ENCODE measurements at places on chromosomes 7 and 10.

GRCh38 chr7:2431260-2431867, 28.0 kb downstream of the CHST12 start:
- no peak for DNase-seq

GRCh38 chr7:74013539-74014272, 14.3 kb upstream of the ELN start:
- DNase-seq: no peak

GRCh38 chr7:44568771-44569560, 4.7 kb downstream of the DDX56 start:
- no peak for DNase-seq

GRCh38 chr10:16866541-16867275, 49.5 kb upstream of the RSU1 start:
- DNase-seq: no peak

GRCh38 chr10:62348029-62348428, 26.1 kb upstream of the ZNF365 start:
- no peak for DNase-seq

DNA sequence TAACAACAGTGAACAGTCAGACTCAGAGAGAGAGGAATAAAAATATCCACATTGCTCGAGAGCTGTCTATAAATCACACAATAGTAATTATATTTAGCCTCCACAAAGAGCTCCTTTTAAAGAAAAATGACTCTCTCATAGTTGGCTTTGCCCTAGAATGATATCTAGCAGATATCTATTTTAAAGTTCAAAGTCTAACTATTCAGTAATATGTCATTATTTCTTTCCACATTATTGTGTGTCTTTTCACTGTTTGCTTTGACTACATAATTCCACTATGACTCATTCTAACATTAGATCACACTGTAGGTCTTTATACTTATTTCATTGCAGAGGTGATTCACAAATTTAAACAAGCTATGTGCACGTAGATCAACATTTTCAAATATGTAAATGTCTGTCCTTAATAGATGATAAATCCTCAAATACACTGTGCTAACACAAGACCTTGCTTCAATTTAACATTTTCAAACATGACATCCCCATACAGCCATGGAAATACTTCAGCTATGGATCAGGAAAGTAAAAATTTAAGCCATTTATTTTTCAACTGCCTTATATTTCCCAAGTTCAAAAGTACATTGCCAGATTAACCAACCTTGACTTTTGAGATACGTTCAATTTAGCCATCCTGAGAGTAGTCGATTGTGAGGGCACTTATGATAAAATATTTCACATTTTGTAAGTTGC, 99.9 kb upstream of the AKR1E2 start:
- DNase-seq: peak; percentile 21

DNA sequence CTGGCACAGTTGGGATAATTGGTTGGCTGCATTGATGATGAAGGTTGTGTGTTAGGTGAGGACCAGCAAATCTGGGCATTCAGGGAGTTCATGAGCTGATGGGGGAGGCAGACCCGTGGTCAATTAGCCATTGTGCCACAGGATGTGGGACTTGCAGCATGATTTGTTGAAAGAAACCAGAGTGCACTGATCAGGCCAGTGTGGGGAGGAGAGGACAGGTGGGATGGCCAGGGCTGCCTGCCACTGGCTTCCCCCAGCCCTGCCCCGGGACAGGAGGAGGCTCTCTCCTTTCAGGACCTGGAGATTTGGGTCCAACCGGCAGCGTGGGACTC, 4.3 kb downstream of the CLIP2 start:
- DNase-seq: no peak

DNA sequence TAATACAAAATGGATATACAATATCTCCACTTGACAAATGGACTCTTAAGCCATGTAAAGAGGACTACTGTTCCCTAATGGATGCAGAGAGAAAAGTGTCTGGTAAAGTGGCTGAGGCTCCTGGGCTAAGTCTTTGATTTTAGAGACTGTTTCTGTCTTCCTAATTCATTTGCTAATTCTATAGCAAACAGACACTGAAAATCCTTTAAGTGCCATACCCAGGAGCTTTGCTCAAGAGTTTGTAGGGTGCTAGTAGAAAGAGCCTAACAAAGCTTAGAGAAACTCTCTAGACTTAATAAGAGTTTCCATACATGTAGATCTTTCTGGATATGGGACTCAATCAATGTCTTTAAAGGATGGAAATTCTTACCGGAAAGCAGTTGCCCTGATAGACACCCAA, 16.7 kb downstream of the CEP55 start:
- no peak for DNase-seq

GRCh38 chr10:11344081-11344480, 267.4 kb downstream of the USP6NL start:
- DNase-seq: no peak

DNA sequence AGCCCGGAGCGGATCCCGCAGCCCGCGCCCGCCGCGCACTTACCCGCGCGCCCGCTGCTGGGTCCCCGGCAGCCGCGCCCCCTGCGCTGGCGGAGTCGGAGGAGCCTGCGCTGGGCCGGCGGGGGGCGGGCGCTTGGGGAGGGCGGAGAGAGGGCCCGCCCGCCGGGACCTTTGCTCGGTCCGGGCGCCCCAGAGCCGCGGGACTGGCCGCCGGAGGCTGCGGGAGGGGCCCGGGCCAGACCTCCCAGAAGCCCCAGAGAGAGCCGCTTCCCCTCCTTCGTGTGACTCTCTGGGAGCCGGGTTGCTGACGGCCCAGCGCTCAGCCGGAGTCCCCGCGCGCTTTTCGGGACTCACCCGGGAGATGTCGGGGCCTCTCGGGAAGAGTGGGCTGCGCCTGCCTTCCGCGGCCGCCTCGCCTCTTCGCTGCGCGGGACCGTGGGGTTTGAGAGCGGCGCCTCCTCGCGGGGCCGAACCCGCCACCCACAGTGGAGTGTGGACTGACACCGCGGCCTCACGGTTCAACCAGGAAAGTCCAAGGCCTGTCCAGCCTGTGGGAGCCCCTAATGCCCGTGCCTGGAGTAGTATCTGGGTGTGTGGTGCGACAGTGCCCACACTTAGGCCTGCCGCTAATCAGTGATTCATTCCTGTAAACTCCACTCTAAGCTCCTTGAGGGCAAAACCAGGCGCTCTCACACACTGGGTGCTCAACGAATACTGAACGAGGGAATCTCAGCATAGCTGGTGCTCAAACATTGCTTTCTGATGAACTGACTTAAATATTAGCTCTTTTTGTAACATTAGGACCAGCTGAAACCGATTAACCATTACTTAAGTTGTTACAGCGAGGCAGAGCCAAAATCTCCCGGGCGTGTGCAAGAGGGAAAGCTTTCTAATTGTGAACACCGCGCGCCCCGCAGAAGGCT, at the start of gene GSDME:
Gene GSDME, minus strand, starts transcription at position 112 of the 923 bp plus-strand sequence. CDS start 7,690 bp downstream, outside the sequence.
- DNase-seq: peak; percentile 66

DNA sequence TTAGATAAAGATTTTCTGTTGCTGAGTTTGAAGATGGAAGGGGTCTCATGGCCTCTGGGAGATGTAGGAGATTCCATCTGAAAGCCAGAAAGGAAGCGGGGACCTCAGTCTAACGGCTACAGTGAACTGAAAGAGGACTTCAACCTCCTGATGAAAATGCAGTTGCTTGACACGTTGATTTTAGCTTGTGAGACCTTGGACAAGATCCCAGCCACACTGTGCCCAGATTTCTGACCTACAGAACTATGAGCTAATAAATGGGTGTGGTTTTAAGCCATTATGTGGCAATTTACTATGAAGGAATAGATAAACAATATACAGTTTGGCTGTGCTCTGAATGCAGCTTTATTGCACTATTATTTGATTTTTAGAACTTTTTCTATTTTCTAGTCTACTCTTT, 342.3 kb upstream of the SEMA3D start:
- DNase-seq: no peak

DNA sequence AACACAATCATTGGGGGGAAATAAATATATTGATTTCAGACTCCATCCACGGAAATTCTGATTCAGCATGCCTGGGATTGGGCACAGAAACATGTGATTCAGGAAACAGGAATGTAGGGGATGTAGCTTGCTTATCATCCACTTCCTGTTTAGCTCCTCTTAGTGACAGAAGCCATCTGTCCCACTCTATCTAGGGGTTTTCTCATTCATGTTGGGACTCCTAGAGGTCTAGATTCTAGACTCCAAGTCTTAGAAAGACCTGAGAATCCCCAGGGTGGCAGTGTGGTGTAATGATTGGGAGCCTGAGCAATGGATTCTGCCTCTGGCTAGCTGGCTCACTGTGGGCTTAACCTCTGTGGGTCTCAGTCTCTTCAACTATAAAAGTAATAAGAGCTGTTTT, 67.9 kb downstream of the CDK1 start:
- peak; percentile 44 for DNase-seq

DNA sequence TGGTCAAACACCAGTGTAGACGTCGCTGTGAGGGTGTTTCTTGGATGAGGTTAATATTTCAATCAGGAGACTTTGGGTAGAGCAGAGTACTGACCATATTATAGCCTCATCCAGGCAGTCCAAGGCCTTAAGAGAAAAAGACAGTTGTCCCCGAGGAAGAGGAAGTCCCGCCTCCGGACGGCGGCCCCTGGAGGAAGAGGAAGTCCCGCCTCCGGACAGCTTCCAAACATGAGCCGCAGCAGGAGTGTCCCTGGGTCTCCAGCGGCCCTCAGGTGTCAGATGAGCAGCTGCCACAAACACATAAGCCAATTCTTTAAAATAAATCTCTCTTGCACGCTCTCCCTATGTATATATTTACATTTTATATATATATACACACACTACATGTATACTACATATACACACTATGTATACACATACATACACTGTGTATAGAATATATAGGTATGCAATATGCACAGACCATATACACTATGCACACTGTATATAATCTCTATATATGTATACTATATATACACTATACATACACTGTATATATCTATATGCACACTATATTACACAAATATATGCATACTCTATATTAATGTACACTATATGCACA, 37.5 kb downstream of the PWWP2B start:
- no peak for DNase-seq

DNA sequence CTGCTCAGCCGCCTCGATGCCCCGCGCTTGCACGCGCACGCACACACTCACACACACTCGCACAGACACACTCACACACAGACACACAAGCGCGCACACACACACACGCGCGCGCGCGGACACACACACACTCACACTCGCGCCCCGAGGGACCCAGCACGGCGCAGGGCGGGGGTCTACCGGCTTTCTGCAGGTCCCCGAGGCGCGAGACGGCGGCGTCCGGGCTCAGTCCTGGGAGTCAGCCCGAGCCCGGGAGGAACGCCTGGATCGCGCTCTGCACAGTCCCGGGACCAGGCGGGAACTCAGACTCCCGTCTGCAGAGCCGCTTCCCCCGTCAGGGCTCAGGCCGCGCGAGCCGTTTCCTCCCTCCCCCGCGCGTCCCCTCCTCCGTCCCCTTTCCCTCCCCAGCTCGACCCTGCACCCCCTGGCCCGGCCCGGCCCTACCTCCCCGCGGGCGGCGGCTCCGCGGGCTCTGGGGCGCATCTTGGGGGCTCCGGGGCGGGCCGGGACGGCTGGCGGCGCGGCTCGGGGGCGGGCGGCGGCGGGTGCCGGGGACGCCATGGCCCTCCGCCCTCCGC, 464 bp downstream of the DENND2A start:
- peak; percentile 57 for DNase-seq

DNA sequence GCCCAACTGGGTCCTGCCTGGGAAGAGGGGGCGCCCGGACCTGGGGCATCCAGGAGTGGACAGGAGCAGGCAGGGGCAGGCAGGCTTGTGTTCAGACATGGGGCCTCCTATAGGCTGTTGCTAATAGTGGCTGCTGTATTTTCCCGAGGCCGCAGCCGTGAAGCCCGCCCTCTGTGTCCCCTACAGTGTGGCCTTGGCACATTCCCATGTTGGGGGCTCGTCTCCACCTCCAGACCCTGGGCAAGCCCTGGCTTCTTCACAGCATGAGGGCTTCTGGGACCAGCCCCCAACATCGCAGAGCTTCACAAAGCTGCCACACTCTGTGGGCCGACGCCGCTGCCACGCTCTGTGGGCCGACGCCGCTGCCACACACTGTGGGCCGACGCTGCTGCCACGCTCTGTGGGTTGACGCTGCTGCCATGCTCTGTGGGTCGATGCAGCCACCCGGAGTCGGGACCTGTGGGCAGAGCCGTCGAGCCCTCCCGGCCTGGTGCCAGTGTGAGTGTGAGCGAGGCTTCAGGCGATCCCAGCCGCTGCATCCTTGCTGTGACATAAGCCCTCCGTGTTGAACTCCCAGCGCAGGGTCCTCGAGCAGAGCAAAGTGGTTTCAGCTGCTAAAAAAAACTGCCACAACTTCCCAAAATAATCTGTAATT, 109.0 kb downstream of the INPP5A start:
- DNase-seq: no peak

DNA sequence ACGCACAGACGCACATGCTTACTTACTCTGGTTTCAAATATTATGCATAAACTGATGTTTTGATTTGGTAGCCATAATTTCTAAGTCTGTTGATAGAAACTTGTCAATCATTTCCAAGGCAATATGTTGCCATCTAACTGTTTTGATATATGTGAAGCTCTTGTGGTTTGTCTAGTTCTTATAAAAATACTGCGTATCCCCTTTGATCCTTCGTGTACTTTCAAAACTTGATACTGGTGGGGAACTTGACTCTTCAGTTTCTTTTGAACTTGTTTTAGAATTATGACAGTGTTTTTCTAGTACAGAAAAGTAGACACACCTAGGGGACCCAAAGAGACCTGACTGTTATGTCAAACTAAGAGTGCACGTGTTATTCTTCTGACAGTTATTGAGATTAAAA, 708.0 kb downstream of the LRMDA start:
- DNase-seq: no peak

DNA sequence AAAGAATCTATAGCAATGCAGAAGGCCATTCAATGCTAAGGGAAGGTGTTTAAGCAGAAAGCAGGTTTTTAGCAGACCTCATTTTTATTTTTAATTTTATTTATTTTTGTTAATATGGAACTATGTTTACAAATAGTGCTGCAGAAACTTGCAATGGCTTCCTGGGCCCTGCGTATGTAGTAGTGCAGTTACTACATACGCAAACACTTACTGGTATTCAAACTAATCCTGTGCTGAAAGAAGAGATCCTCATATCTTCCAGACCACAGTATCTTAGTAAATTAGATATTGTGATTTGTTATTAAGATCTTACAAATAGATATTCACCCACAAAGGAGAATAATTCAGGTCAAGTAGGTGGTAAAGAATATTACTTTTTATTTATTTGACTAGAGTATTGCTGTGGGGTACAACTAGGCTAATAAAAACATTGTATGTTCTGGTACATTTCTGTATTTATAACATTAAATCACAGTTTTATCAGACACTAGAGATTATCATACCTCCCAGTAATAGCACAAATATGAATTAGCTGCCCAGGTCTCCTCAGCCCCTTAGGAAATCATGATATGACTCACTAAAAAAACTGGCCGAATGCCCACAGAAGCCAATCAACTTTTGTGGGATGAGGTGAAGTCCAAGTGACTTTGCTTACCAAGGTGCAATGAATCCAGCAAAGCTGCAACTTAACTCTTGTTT, 57.6 kb downstream of the RNLS start:
- peak; percentile 2 for DNase-seq

DNA sequence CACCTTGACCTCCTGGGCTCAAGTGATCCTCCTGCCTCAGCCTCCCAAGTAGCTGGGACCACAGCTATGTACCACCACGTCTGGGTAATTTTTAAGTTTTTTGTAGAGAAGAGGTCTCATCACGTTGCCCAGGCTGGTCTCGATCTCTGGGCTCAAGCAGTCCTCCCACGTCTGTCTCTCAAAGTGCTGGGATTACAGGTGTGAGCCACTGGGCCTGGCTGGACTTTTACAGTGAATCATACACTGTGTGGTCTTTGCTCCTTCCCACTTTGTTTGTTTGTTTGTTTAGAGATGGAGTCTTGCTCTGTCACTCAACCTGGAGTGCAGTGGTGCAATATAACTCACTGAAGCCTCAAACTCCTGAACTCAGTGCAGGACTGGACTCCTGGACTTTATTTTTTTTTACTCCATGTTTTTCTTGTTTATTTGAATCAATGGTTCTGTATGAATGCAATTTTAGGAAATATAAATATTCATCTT, 12.5 kb downstream of the PPIA start:
- no peak for DNase-seq
